Articular chondrocyte of knee joint (primary cell): ENCODE measurements at places on chromosomes 11 and 22. TPM values are rescaled to one million over a fixed set of nuclear protein-coding genes. Genes with fewer than 3 reads are reported as not detected.

Gene PTS
- total RNA-seq: 41.7 and 48.6 TPM in 2 replicates

Gene LARGE2
- total RNA-seq: not detected in 2 replicates

Gene DDIAS
- total RNA-seq: 2.6 and 3.1 TPM in 2 replicates

Gene BLID
- total RNA-seq: 17.8 and 23.1 TPM in 2 replicates

Gene ZNF70
- 6.3 and 7.1 TPM in 2 replicates for total RNA-seq

Gene P2RY2
- 2.1 and 2.5 TPM in 2 replicates for total RNA-seq
